ENCODE measurements at places on chromosomes 3 and 15.

- no peak for DNase-seq
Observed at GRCh38 chr3:159170436-159171003, 368.7 kb downstream of the MFSD1 start.

DNA sequence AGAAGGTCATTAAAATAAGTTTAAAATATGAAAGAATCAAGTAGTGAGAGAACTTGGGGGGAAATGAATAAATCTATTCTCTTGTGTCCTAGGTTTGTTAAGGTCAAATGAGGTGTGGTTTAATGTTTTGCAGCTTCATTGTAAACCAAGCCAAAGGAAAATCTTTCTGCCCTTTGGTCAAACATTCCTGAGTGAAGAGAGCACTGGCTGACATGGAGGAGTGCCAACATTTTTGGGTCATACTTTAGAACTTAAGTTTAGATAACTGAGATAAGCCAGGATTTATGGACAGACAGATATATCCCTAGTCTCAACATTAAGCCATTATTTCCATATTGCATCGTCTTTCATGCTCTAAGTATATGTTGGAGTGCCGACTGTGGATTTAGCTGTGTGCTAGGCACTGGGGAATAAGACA lies 66.4 kb downstream of the PTPRG start:
- no peak for DNase-seq

DNA sequence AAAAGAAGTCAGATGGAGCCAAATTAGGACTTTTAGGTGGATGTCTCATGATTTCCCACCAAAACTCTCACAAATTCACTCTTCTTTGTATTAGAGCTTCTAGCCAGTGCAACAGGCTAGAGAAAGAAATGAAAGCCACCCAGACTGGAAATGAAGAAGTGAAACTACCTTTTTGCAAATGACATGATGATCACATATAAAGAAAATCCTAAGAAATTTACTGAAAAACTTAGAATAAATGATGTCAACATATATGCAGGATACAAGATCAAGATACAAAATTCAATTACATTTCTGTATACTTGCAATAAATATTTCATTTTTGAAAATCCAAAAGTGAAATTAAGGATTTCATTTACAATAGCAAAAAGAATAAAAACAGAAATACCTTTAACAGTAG lies 110.8 kb downstream of the LRIG1 start:
- no peak for DNase-seq

- no peak for DNase-seq
Observed at GRCh38 chr15:48435321-48435720, 104.1 kb downstream of the DUT start.

DNA sequence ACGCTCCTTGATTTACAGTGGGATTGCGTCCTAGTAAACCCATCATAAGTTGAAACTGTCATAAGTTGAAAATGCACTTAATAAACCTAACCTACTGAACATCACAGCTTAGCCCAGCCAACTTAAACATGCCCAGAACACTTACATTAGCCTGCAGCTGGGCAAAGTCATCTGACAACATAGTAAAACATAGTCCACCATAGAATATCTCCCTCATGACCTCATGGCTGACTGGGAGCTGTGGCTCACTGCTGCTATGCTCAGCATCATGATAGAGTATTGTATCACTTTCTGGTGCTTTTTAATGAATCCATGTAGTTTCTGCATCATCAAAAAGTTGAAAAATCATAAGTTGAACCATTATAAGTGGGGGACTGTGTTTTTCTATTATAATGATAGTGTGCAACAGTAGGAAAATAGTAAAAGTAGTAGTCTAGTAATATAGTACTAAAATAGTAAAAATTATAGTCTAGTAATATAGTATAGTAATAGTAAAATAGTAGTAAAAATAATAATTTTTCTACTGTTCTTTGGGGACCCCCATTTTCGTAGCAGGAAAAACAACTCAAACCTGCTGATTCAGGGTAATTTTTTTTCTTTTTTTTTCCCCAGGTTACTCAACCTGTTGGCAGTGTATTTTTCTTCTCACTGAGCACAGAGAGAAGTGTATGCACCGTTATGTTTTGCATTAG lies 233.5 kb downstream of the MYRIP start:
- no peak for DNase-seq

GRCh38 chr3:104909721-104910120 lies 457.0 kb upstream of the ALCAM start:
- DNase-seq, result no peak

DNA sequence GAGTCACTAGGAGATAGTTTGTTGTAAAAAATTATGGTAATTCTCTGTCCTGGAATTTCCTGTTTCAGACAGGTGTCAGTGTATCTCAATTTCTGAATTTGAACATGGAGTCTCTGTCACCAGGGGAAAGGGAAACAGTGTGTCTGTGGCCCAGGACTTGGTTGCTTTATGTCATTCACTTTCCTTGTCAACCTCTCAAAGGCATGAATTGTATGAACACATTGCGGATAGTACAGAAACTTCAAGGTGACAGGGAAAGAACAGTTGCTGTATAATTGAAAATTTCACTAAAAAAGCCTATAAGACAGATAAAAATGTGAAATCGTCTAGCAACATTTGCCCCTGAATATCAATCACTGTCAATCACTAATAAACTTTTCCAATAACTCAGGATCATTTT lies 175.0 kb upstream of the DPH6 start:
- DNase-seq, result no peak

DNA sequence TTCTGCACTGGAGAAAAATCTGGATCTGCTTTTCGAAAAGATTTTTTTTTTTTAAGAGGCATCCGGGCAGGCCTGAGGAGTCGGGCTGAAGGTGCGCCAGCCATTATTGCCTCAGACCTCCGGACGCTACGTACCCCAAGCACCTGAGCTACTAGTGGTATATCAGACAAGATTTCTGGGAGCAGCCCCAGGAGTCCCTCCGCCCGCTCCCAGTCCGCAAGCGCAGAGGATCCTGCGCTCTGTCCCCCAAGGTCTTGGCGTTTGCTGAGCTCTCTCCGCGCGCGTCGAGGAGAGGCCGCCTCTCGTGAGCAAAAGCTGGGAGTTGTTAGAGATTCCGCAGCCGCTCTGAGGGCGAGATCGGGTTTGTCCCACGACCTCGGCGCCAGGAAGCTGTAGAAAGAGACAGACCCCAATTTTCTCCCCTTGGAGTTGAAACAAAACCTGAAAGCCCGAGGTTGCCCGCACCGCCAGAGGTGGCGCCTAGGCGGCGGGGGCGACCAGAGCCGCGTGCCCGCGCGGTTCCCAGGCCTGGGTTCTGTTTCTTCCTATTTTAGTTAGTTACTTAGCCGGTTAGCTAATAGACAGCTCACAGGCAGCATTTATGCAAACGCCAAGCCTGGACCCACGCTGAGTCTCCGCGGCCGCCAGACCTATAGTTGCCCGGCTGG lies 72.5 kb upstream of the POLG start:
- DNase-seq, result no peak
